ENCODE measurements at places on chromosomes 1 and 21.

DNA sequence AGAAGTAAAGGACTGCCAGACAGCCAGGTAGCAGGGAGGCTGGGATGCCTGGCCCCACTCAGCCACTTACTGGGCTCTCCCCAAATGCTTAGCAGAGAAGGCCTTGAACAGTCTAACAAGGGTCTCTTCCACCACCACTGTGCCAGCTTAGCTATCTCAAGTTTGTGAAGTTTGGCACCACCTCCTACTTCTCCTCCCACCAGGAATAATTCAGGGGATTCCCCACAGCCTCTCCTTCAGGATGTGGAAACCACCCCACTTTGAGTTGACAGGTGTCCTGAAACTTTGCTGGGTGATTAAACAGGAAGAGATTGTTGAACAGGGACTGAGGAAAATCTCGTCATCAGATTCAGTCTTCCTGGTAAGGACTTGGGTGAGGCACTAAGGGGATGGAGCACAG, 59.4 kb upstream of the ATP1B1 start:
- no peak for DNase-seq

DNA sequence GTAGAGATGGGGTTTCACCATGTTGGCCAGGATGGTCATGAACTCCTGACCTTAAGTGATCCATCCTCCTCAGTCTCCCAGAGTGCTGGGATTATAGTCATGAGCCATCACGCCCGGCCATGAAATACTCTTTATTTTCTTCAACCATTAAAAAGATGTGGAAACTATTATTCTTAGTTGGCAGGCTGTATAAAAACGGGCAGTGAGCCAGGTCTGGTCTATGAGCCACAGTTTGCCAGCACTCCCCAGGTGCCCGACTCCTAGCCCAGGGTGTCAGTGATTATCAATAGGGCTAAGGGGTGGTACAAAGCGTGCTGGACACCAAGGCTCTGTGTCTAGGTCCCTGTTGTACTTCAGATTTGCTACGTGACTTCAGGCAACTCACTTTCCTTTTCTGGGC, 3.7 kb upstream of the TMEM61 start:
- DNase-seq = no peak

- peak; percentile 91 for DNase-seq
Observed at GRCh38 chr1:36420836-36421317, 23.2 kb upstream of the LSM10 start.

- DNase-seq = no peak
Observed at GRCh38 chr1:228034954-228035837, 28.4 kb downstream of the WNT3A start.

DNA sequence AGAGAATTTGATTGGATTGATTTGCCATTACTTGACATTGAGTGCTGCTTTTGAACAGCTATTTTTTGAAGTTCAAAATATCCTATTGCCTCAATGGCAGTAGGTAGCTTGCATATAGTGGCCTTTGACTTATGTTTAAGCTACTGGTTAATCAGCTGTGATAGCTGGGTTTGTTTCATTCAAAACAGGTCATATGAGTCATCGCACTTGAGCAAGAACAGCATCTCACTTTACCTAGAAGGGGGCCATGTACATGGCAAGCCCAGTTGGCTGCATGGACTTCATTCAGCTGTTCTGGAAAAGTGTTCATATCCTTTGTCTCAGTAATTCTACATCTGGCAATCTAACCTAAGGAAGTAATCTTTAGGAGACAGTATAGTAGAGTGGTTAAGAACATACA, 29.0 kb upstream of the ARID1A start:
- DNase-seq = no peak

- no peak for DNase-seq
Observed at GRCh38 chr1:119294199-119294598, 74.4 kb upstream of the HAO2 start.

GRCh38 chr1:50257940-50258685, 149.4 kb downstream of the ELAVL4 start:
- DNase-seq = no peak

- no peak for DNase-seq
Observed at GRCh38 chr1:89339039-89339438, 24.8 kb upstream of the GBP6 start.

DNA sequence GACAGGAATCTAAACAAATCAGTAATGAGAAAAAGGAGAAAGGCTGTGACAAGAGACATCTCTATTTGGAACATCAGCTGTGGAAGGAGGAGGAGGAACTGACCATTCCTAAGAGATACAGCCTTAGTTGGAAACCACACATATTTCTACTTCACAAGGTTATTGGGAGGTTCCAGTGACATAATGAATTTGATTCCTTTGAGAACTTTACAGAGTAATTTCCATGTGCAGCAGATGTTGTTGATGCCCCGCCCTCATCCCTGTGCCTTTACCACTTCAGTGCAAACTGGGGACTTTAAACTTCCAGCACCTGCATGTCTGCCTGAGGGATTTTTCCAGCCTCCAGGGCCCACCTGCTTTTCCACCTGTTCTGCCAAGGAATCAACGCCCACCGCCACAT, 9.3 kb upstream of the ST6GALNAC5 start:
- DNase-seq = no peak

- no peak for DNase-seq
Observed at GRCh38 chr1:95701450-95702173, 467.6 kb downstream of the RWDD3 start.

- DNase-seq = no peak
Observed at GRCh38 chr1:152034324-152034653, 2.5 kb downstream of the S100A11 start.

DNA sequence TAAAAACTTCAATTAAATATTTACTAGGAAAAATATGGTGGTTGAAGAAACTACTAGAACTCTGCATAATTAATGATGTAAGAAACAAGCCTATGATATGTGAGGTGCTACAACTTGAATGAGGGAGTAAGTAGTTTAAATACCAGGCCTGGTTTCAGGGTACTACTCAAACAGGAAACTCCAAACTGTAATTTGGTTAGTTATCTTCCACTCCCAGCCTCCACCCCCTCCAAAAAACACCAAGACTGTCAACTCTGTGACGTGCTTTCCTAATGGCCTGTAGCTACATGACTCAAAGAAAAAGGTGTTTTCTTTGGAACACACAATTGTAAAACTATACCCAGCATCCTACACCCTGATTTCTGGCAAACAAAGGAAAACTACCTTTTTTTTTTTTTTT, 55.9 kb upstream of the RCC1 start:
- no peak for DNase-seq

- DNase-seq = no peak
Observed at GRCh38 chr1:100246738-100247137, 2.9 kb downstream of the DBT start.

GRCh38 chr1:44346184-44346583, 8.9 kb downstream of the ERI3 start:
- no peak for DNase-seq

DNA sequence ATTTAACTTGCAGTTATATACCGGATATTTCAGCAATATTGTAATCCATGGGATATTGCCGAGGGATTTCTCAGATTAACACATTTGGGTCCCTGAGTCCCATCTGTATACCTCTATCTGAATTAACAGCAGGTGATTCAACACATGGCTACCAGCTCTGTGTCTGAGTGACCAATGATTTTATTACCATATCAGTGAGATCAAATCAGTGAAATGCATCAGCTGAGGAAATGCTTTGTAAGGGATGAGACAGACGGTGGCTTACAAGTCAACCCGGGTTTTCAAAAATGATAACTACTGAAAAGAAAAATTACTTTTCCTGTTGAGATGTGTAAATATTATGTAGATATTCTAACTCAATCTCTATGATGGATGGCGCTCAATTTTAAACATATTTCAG, 504.1 kb upstream of the PKN2 start:
- no peak for DNase-seq

Data from stimulated activated CD8-positive, alpha-beta memory T cell treated with anti-CD3 and anti-CD28 coated beads, Interleukin-15, amount 100 ng/mL, for 24 hours (primary cell).